Renal pelvis (tissue), 12 donors: ENCODE measurements at places on chromosomes 6 and 20. TPM values are rescaled to one million over a fixed set of nuclear protein-coding genes. Genes with fewer than 3 reads are reported as not detected.

Gene ZBTB12
- 35.2 TPM for polyA plus RNA-seq

Gene CLPSL1
- polyA plus RNA-seq: 0.88 TPM

DNA sequence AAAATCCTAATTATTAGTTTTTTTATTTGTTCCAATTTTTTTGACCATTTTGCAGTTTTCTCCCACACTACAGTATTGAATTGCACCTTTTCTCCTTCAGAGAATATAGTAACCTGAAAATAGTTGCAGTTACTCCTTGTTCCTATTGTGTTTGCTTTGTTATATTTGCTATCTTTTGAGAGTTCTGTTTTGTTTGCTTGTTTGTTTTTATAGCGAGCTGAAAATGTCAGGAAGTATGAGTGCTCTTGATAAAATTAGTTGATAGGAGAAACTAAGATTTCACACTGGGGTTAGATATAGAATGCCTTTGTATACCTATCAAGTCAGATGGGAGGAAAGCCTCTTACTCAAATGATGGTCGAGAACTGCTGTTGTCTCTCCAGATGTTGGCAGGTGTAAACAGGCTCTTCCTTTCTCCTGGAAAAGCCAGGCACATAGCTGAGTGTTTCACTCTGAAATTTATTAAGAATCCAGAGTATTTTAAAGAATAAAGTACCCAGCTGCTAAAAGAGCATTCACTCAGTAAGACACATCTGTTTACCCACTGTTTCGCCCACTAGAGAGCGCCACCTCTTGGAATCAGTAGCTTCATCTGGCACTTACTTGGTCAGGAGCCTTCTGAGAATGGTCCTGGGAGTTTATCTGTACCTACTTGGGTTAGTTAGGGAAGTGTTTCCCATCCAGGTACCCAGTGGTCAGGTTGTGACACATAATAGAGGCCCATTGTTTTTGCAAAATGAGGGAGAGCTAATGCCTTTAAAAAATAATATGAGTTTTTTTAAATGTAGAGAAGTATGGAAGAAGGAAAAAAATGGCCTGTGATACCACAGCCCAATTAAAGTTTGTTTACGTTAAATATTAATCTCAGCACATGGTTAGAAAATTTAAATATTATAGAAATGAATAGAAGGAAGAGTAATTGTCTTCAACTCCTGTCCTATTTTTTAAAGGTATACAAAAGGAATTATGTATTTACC, 11.2 kb downstream of the NT5DC1 start:
- DNase-seq: no peak

DNA sequence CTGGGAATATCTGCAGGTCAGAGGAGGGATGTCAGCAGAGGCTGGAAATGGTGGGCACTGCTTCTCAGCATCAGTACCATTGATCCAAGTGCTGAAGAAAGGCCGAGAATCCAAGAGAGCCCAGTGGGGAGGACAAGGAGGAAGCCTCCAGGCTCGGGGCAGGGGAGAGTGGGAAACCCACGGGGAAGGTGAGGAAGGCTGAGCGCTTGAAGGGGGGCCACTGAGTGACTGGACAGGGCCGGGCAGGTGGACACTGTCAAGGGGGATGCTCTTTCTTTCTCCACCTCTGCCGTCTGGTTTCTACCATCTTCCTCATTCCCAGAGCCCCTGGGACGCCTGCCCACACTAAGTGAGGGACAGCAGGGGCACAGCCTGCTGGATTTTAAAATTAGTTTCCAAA, 335.0 kb downstream of the CDH4 start:
- DNase-seq: no peak
